ENCODE measurements at places on chromosomes 1 and 21. TPM values are rescaled to one million over a fixed set of nuclear protein-coding genes. Genes with fewer than 3 reads are reported as not detected.

GRCh38 chr21:14236180-14236579 is 20.2 kb downstream of the RBM11 start:
- H3K36me3 ChIP-seq, result no peaks in the 10 kb centered on the region
- no peak overlapping the region for H3K4me3 ChIP-seq
- no peaks in the 10 kb centered on the region for H3K27me3 ChIP-seq
- no peak overlapping the region for H3K27ac ChIP-seq

GRCh38 chr1:113784104-113784779 is 25.0 kb upstream of the PHTF1 start:
- H3K27ac ChIP-seq, result no peak overlapping the region
- no peaks in the 10 kb centered on the region for H3K36me3 ChIP-seq
- H3K27me3 ChIP-seq, result no peaks in the 10 kb centered on the region
- no peak overlapping the region for H3K4me3 ChIP-seq
- no peak for DNase-seq

GRCh38 chr1:186183219-186183618 is 191.8 kb downstream of the TPR start:
- peaks cover under 1% of the 10 kb centered on the region for H3K4me1 ChIP-seq
- no peak for DNase-seq
- no peaks in the 10 kb centered on the region for H3K27me3 ChIP-seq
- H3K36me3 ChIP-seq, result no peaks in the 10 kb centered on the region

Gene SLAMF1
- 6.9 TPM for total RNA-seq

Gene TUT4
- 78.1 TPM for total RNA-seq

DNA sequence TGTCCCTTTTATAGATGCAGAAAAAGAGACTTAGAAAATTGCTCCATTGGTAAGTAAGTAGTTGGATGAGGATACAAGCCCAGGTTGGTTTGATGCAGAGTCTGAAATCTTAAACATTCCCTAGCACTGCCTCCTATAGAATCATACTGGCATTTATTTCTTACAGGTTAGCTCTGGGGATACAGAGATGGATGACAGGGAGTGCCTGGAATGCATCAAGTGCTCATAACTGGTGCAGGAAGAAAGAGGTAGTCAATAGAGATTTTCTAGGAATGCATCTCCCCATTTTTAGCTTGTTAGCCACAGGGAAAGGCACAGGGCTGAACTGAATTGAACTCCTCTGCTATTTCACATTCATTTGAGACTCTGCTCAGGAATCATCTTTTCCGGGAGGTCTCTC is 269.0 kb upstream of the USP24 start:
- H3K4me1 ChIP-seq, result no peaks in the 10 kb centered on the region
- H3K36me3 ChIP-seq, result no peaks in the 10 kb centered on the region
- DNase-seq, result no peak
- H3K27ac ChIP-seq, result no peak overlapping the region
- H3K4me3 ChIP-seq, result no peak overlapping the region
- no peaks in the 10 kb centered on the region for H3K27me3 ChIP-seq

DNA sequence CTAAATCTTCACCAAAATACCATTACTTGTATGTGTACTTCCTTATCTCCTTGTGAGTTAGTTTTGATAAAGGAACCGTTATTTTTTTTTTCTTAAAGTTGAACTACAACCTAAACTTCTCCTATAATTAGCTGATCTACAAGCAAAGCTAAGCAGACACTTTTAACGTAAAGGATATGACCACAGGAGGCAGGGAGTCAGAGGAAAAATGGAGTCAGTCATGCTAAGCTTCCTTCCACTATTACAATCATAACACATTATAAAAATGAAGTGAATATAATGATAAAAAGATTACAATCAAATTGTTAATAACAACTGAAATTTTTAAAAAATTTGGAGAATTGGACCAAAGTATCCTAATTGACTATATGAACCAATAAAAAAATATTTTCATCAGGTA is 892.6 kb downstream of the KCNT2 start:
- H3K36me3 ChIP-seq, result no peaks in the 10 kb centered on the region
- no peak overlapping the region for H3K4me3 ChIP-seq
- no peak overlapping the region for H3K27ac ChIP-seq
- H3K27me3 ChIP-seq, result no peaks in the 10 kb centered on the region

- no peak for DNase-seq
- H3K4me1 ChIP-seq, result no peaks in the 10 kb centered on the region
- no peak overlapping the region for H3K27ac ChIP-seq
- H3K4me3 ChIP-seq, result no peak overlapping the region
- no peaks in the 10 kb centered on the region for H3K36me3 ChIP-seq
Observed at GRCh38 chr1:159594625-159595405, 7.2 kb downstream of the APCS start.

Gene ALX3
- not detected for total RNA-seq

DNA sequence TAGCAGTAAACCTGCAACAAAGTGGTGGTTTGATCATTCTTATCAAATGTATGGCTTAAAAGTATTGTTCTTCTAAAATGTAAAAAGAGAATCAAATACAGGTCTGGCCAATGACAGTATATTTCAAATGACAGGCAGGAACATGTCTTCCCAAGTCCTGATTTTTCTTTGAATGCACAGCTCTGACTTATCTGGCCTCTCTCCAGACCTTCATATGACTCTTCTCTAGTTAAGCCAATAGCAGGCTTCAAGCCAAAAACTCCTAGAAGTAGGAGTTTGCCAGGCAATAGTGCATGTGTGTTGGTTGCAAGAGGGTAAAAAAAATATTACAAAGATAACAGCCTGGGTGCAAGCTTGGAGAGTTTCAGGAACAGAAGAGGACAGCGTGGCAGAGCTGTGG is 345.5 kb downstream of the SMYD3 start:
- H3K36me3 ChIP-seq, result no peaks in the 10 kb centered on the region
- H3K4me3 ChIP-seq, result no peak overlapping the region
- H3K27me3 ChIP-seq, result no peaks in the 10 kb centered on the region
- H3K27ac ChIP-seq, result no peak overlapping the region
- H3K4me1 ChIP-seq, result peaks cover 5% of the 10 kb centered on the region

Gene HCRTR1
- total RNA-seq, result not detected

GRCh38 chr1:246971090-246971721 is 36.7 kb downstream of the ZNF695 start:
- DNase-seq, result no peak
- H3K27ac ChIP-seq, result no peak overlapping the region
- H3K4me3 ChIP-seq, result no peak overlapping the region

Gene BATF3
- 7.9 TPM for total RNA-seq

- H3K36me3 ChIP-seq, result no peaks in the 10 kb centered on the region
- H3K4me3 ChIP-seq, result no peak overlapping the region
- peaks cover 6% of the 10 kb centered on the region for H3K4me1 ChIP-seq
- DNase-seq, result no peak
- no peak overlapping the region for H3K27ac ChIP-seq
Observed at GRCh38 chr1:2439369-2439768, 27.0 kb upstream of the PEX10 start.

Gene ADAMTSL4
- total RNA-seq, result 64.6 TPM

- H3K27me3 ChIP-seq, result no peaks in the 10 kb centered on the region
- no peak for DNase-seq
- H3K4me1 ChIP-seq, result peaks cover 9% of the 10 kb centered on the region
- no peaks in the 10 kb centered on the region for H3K36me3 ChIP-seq
- no peak overlapping the region for H3K27ac ChIP-seq
- H3K4me3 ChIP-seq, result no peak overlapping the region
Observed at GRCh38 chr1:46039571-46040052, 92.8 kb downstream of the PIK3R3 start.

DNA sequence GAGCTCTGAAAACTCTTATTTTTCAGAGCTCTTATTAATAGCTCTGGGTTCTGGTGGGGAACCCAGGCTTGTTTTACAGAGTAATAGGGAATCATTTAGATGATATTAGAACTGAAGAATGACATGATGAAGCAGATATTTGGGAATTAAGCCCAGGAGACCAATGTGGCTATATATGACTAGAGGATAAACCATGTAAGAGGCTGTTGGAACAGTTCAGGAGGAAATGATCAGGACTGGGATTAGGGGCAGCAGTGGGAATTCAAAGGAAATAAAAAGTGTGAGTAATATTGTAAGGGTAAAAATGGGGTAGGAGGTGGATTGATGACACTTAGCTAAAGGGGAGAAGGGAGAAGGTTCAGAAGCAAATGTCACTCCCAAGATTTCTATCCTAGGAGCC is 58.6 kb downstream of the GIPC2 start:
- H3K36me3 ChIP-seq, result no peaks in the 10 kb centered on the region
- H3K4me1 ChIP-seq, result no peaks in the 10 kb centered on the region
- H3K27me3 ChIP-seq, result no peaks in the 10 kb centered on the region
- DNase-seq, result no peak
- H3K4me3 ChIP-seq, result no peak overlapping the region

DNA sequence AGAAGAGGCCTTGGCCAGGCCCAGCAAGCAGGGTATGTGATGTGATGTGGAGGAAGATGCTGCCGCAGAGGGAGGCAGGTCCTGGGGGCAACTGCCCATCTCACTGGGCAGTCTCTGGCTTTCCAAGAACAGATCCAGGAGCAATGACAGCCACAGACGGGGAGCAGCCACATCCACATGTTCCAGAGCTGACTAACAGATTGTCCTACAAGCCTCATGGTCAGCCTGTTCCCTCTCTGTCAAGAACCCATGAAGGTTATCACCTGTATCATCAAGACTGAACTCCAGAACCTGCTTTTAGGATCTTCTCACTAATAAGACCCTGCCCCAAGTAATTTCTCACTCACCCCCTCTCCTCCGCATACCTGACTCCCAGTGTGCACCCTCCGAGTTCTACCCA is 187.8 kb downstream of the RUNX1 start:
- no peak overlapping the region for H3K4me3 ChIP-seq
- DNase-seq, result peak; percentile 83
- no peaks in the 10 kb centered on the region for H3K27me3 ChIP-seq
- H3K4me1 ChIP-seq, result peaks cover 39% of the 10 kb centered on the region
- peaks cover 40% of the 10 kb centered on the region for H3K36me3 ChIP-seq

Gene BRINP2
- total RNA-seq, result 0.49 TPM

DNA sequence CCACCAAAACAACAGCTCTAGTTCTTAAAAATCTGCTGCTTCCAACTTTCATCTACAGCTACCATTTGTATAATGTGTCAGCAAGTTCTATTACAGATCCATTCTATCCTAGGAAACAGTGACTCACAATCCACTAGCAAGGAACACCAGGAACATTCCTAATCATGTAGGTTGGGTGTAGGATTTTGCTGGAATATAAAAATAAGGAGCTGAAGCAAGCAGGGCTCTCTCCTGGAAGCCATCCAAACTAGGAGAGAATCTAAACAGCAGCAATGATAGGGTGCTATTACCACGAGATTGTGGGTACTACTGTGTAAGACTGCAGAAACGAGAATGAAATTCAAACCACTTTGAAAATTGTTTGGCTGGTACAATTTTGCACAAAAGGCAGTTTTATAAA is 135.0 kb downstream of the PTPN14 start:
- no peak for DNase-seq
- peaks cover 51% of the 10 kb centered on the region for H3K4me1 ChIP-seq
- peak overlapping the region; percentile 6 for H3K27ac ChIP-seq
- no peaks in the 10 kb centered on the region for H3K27me3 ChIP-seq
- no peaks in the 10 kb centered on the region for H3K36me3 ChIP-seq

Gene C1orf185
- not detected for total RNA-seq

GRCh38 chr1:116089870-116090269 is 21.3 kb upstream of the MAB21L3 start:
- H3K36me3 ChIP-seq, result no peaks in the 10 kb centered on the region
- no peaks in the 10 kb centered on the region for H3K4me1 ChIP-seq
- no peaks in the 10 kb centered on the region for H3K27me3 ChIP-seq
- H3K4me3 ChIP-seq, result no peak overlapping the region

DNA sequence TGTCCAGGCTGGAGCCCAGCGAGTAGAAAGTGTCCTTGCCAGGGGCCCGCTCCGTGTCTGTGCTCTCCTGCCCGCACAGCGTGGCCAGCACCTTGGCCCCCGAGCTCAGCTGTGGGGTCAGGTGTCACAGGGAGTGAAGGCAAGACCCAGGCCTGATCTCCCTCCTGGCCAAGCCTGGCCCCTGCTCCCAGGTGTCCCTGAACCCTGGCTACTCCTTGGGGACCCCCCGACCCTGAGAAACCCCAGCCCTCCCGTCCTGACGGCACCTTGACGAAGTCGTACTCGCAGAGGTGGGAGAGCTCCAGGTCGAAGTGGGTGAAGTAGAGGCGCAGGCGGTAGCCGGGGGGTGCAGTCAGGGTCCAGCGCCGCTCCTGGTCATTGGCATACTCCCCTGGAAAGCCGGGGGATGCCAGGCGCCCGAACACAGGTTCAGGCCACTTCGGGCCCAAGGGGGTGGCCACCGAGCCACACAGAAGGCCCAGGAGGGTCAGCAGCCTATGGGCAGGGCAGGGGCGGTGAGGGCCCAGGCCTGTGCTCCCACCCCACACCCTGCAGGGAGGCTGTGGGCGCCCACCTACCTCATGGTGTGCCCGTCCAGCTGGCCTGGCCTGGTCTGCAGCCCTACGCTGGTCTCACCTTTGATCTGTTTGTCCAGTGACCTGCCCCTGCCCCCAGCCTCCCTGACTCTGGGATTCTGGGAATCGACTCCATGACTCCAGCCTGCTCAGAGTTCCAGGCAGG is at the start of gene MASP2:
Gene MASP2, minus strand, starts transcription at position 615 of the 741 bp plus-strand sequence. Its CDS starts 32 bp downstream, at position 583.
- H3K4me3 ChIP-seq, result no peak within 1 kb of the TSS
- H3K27ac ChIP-seq, result no peak within 1 kb of the TSS
- no peaks in the 10 kb centered on the region for H3K4me1 ChIP-seq
- DNase-seq, result no peak

Gene ZMYM1
- total RNA-seq, result 12.5 TPM

Gene GPR52
- total RNA-seq, result 2.7 TPM

GRCh38 chr1:208004851-208005250 is 93.9 kb upstream of the CD34 start:
- no peak overlapping the region for H3K27ac ChIP-seq
- DNase-seq, result no peak
- H3K27me3 ChIP-seq, result no peaks in the 10 kb centered on the region

DNA sequence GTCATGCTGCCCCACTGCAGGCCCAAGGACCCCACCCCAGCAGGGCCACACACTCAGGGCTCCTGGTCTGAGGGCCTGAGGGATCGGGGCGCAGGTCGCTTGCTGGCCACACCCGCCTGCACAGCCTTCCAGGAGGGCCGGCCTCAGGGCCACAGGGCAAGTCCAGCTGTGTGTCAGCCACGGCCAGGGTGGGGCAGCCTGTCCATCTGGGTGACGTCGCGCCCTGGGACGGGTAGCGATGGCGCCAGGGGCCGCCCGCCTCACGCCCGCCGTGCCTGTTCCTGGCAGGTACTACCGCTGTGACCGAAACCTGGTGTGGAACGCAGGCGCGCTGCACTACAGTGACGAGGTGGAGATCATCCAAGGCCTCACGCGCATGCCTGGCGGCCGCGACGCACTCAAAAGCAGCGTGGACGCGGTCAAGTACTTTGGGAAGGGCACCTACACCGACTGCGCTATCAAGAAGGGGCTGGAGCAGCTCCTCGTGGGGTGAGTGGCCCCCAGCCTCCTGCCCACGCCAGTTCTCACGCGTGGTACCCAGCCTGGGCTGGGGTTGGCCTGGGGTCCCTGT is 2.5 kb downstream of the COL6A1 start:
- H3K36me3 ChIP-seq, result no peaks in the 10 kb centered on the region
- H3K27ac ChIP-seq, result peak overlapping the region; percentile 91

GRCh38 chr21:36727866-36728265 is 29.0 kb downstream of the SIM2 start:
- no peak overlapping the region for H3K27ac ChIP-seq
- no peak overlapping the region for H3K4me3 ChIP-seq
- no peak for DNase-seq

GRCh38 chr1:77961392-77961791 is 17.5 kb downstream of the FUBP1 start:
- DNase-seq, result no peak
- H3K4me3 ChIP-seq, result no peak overlapping the region
- no peaks in the 10 kb centered on the region for H3K4me1 ChIP-seq

- no peaks in the 10 kb centered on the region for H3K27me3 ChIP-seq
- no peak overlapping the region for H3K27ac ChIP-seq
- no peak overlapping the region for H3K4me3 ChIP-seq
- DNase-seq, result no peak
Observed at GRCh38 chr1:219534991-219535390, 77.9 kb downstream of the ZC3H11B start.
